ENCODE measurements at places on chromosomes 11 and 22. TPM values are rescaled to one million over a fixed set of nuclear protein-coding genes. Genes with fewer than 3 reads are reported as not detected.

DNA sequence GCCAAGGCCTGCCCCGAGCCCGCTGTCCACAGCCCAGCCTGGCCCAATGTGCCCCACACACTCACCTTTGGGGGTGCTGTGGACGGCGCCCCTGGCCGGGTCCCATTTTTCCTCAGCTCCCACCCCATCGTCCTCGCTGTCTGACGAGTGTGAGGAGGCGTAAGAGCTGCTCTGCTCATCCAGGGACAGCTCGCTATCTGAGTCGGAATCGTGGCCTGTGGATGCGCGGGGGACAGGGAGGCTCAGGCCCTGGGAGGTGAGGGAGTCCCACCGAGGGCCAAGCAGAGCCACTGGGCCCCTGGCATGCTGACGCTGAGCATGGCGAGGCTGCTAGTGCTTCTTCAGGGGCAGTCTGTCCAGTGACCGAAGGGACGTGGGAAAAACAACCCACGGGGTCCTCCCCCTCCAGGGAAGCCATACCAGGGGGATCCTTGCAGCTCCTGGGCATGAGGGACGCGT is 29.7 kb downstream of the TRMU start:
- no peak for DNase-seq

GRCh38 chr11:131653260-131653659 is 282.8 kb downstream of the NTM start:
- no peak for DNase-seq

DNA sequence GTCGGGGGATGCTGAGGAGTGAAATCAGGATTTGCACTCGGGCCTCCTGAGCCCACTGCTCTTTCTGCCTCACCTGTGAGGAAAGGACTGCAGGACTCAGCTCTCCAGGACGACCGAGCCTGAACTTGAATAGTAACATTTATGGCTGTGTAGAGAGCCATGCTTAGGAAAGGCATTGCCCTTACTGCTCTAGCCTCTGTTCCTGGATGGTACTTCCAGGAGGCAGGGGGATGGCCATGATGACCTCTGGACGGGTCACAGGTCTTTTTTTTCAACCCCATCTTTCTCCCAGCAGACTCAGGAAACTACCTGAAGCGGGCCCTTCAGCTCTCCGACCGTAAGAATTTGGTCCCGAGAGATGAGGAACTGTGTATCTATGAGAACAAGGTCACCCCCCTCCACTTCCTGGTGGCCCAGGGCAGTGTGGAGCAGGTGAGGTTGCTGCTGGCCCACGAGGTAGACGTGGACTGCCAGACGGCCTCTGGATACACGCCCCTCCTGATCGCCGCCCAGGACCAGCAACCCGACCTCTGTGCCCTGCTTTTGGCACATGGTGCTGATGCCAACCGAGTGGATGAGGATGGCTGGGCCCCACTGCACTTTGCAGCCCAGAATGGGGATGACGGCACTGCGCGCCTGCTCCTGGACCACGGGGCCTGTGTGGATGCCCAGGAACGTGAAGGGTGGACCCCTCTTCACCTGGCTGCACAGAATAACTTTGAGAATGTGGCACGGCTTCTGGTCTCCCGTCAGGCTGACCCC is 11.3 kb downstream of the ANKK1 start:
- DNase-seq: no peak

- no peak for DNase-seq
Measured at GRCh38 chr22:30325065-30325720, 1.5 kb downstream of the TBC1D10A start.

GRCh38 chr11:57426439-57426928 is 437 bp downstream of the SLC43A3 start:
- no peak for DNase-seq

GRCh38 chr22:47927648-47928210 is 1165.3 kb downstream of the TBC1D22A start:
- DNase-seq: no peak

Gene NOX4
- polyA plus RNA-seq: 51.5 TPM

GRCh38 chr11:43981006-43981405 is 38.6 kb downstream of the C11orf96 start:
- no peak for DNase-seq

Gene NXPE2
- polyA plus RNA-seq: 0.16 TPM

Gene CSKMT
- polyA plus RNA-seq: 5.1 TPM

DNA sequence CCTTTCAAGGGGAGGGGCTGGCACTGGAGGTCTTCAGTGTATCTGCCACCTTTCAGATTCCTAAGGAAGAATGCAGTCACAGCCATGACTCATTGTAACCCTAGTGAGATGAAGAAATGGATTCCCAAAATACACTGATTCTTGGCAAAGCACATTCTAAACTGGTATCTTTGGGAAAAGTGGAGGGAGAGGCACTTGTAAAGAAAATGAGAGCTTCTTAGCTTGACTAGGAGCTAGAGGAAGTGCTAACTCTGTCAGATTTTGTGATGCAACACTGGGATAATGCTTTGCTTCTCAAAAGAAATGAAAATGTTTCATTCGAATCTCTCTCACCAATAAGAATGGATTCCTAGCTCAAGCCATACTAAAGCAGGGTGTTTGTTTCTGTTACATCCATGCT is 14.3 kb downstream of the NRIP3 start:
- no peak for DNase-seq

GRCh38 chr22:42452456-42452855 is 20.3 kb upstream of the NFAM1 start:
- no peak for DNase-seq

- DNase-seq: no peak
Measured at GRCh38 chr11:124793466-124794278, 6.5 kb downstream of the MSANTD2 start.

DNA sequence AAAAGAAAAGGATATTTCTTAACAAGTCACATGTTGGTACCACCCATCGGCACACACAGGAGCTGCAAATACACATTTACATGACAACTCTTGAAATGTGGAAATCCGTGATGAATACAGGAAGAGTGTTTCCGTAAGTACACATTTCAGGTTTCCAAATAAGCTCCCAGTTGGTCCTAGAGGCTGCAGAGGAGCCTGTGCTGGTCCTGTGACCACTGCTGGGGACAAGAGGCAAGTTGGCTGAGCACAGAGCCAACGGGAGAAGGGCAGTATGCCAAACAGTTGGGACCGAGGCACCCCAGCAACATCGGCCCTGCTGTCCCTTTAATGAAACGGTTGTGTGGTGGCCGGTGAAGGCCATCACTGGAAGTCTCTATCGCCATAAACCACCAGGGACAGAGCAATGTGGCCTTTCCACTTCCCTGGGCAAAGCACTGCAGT is 38.5 kb upstream of the ARFGAP3 start:
- no peak for DNase-seq

Gene DEUP1
- 1.2 TPM for polyA plus RNA-seq

DNA sequence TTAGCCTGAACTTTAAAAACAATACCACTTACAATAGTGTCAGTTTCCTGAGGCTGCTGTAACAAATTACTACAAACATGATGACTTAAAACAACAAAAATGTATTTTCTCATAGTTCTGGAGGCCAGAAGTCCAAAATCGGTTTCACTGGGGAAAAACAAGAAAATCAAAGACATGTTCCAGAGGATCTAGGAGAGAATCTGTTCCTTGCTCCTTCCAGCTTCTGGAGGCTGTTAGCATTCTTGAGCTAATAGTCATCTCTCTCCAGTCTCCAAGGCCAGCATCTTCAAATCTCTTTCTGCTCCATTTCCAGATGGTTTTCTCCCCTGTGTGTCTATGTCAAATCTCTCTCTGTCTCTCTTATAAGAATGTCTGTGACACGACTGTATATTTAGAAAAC is 67.6 kb upstream of the TEAD1 start:
- no peak for DNase-seq

DNA sequence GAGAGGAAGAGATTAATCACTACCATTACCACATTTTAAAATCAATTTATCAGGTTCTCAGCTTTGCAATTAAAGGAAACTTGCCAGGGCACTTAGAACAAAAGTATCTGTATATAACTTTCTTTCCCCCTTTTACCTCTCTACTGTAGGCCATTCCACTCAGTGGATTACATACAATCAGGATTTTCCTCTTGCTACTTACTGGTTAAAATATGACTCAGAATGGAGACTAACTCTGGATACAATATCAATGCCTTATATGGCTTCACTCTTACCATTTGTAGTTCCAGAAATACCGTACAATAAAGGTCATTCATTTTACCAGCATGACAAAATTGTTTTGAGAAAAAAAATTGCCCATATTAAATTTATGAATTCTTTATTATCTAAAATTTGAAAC is 706.8 kb downstream of the KCNA4 start:
- DNase-seq: no peak

Gene SLC22A9
- polyA plus RNA-seq: not detected

Measured in left renal cortex interstitium (tissue), 4 donors.